Body of pancreas (tissue), 4 donors: ENCODE measurements at places on chromosomes 5 and 9. TPM values are rescaled to one million over a fixed set of nuclear protein-coding genes. Genes with fewer than 3 reads are reported as not detected.

DNA sequence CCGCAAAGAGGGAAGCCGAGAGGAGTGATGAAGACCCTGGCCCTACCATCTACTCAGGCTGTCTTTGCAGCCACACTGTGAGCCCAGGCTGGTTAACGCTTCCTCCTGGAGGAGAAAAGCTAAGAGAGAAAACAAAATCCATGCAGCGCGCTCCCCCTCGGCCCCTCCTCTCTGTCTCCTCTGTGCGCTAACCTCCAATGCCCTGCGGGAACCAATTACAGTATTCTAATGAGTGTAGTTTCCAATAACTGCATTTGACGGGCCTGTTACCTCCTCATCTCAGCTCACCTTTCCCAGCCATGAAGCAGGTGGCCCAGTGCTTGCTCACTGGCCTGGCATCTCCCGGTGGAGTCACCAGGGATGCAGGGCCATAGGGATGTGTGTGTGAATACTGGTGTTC is 565.5 kb downstream of the EBF1 start:
- no peak for DNase-seq
- H3K4me1 ChIP-seq, result no peaks in the 10 kb centered on the region
- no peak overlapping the region for H3K4me3 ChIP-seq
- H3K36me3 ChIP-seq, result no peaks in the 10 kb centered on the region

GRCh38 chr9:126989847-126990842 is 75.6 kb downstream of the RALGPS1 start:
- no peaks in the 10 kb centered on the region for H3K36me3 ChIP-seq
- no peaks in the 10 kb centered on the region for H3K4me1 ChIP-seq
- H3K27ac ChIP-seq, result no peak overlapping the region

- no peak overlapping the region for H3K4me3 ChIP-seq
- no peaks in the 10 kb centered on the region for H3K36me3 ChIP-seq
- no peak for DNase-seq
- H3K27me3 ChIP-seq, result no peaks in the 10 kb centered on the region
These were observed 12.5 kb upstream of the NOTCH1 start for GRCh38 chr9:136558373-136558772.

PCDHB6 gene
- 1.0 TPM for total RNA-seq

SCGB3A2 gene
- not detected for total RNA-seq
